ENCODE measurements at places on chromosomes 6 and 20. TPM values are rescaled to one million over a fixed set of nuclear protein-coding genes. Genes with fewer than 3 reads are reported as not detected.

DNA sequence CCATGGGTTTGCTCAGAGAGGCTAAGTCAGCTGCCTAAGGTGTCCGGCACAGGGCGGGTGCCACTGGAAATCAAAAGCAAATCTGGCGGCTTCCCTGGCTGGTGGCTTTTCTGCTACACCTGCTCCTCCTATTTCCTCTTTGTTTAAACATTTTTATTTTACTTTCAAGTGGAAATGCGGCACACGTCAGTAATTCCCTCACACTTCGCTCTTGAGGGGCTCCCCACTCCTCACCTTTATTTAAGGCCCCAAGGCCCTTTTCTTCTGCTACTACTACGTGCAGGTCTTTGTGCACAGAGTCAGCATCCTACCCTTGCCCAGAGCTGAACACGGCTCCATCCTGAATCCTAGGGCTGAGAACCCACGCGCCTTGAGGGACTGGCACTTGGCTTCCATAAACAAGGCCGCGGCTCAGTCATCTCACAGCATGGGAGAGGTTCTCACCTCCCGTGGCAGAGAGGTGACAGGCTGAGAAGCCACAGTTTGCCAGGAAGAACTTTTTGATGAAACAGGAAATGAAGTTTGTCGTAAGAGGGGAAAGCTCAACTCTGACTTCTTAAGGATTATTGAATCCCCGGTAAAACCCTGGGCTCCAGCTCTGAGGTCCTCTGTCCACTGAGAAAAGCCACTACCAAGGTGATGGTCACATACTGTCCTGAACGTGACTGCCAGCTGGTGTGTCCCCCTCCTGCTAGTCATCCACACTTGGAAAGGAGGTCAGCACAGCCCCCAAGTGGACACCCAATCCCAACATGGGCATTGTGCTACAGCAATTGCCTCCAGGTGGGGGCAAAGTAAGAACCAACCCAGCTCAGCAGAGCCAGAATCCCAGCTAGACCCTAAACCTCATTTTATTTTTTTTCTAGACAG is 48.0 kb downstream of the NFATC2 start:
- DNase-seq: no peak

Gene CEP162
- total RNA-seq: 6.2 TPM

- peak; percentile 84 for DNase-seq
Measured at GRCh38 chr6:39347906-39348585, 25.5 kb upstream of the KCNK16 start.

Gene TRIM10
- total RNA-seq: not detected

DNA sequence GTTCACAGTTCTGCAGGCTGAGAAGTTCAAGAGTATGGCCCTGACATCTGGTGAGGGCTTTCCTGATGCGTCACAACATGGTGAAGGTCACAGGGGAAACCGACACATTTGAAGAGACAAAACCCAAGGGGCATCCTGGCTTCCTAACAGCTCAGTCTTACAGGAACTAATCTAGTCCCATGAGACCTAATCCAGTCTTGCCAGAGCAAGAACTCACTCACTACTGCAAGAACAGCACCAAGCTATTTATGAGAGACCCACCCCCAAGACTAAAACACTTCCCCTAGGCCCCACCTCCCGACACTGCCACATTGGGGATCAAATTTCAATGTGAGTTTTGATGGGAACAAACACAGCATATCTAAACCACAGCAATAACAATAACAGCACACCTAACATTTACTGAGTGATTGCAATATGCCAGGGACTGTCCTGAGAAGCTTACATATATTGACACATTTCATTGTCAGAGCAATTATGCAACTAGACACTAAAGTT is 46.6 kb downstream of the TPBG start:
- DNase-seq: no peak

Gene INSM1
- total RNA-seq: not detected

Gene WFDC5
- total RNA-seq: not detected

GRCh38 chr6:170018936-170019817 is 267.8 kb downstream of the ERMARD start:
- DNase-seq: no peak

DNA sequence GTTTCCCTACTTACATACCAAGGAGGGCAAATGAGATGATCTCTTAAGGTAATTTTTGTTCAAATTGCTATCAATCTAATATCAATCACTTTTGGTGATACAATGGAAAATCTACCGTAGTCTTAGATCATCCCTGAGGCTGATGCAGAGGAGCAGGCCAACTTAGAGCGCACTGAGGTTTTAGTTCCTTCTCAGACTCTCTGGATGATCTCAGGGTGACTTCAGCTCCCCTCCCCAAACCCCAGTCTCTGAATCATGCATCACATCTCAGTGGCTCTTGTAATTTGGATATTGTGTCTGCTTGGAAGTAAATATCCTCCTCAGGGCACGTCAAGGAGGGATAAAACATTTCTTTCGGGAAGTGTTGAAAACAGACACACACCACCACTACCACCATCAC is 5.9 kb downstream of the TUBB2B start:
- no peak for DNase-seq

GRCh38 chr6:139230391-139230840 is 61.4 kb downstream of the TXLNB start:
- peak; percentile 43 for DNase-seq

Gene CAGE1
- 0.09 TPM for total RNA-seq

DNA sequence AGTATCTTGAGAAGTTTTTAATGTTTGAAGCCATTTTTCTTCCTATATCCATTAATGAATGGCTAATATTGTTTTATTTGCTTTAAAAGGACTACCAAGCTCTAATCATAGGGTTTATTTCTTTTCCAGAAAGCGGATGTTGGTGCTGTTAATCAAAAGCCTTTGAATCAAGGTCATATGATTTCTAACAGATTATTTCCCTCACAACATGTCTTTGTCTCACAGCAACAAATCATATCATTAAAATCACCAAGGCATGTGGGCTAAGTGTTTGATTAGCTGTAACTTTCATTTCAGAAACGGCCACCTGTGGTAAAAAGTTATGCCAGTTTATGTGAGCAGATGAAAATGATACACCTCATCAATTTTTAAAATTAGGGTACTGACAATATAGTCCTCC is 21.7 kb downstream of the TRAF3IP2 start:
- no peak for DNase-seq

Gene TRDN
- 33.1 TPM for total RNA-seq

- DNase-seq: no peak
Measured at GRCh38 chr6:106316375-106316766, 9.2 kb downstream of the ATG5 start.

DNA sequence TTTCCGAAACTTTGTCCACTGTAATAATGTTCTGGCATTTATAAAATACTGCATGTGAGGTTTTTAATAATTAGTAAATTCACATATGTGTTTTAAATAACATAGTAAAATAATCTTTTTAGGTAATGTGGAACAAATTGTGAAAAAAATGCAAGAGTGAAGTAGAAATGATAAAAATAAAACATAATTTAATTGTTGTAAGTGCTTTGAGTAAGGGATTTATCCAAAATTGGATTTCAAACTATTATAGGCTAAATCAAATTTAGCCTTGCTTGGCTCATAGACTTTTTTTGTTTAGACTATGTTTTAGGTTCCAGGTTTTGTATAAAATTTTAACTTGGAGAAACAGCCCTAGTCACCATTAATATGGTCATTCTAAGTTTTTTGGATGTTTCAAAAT is 1029.5 kb downstream of the PHF3 start:
- DNase-seq: no peak

DNA sequence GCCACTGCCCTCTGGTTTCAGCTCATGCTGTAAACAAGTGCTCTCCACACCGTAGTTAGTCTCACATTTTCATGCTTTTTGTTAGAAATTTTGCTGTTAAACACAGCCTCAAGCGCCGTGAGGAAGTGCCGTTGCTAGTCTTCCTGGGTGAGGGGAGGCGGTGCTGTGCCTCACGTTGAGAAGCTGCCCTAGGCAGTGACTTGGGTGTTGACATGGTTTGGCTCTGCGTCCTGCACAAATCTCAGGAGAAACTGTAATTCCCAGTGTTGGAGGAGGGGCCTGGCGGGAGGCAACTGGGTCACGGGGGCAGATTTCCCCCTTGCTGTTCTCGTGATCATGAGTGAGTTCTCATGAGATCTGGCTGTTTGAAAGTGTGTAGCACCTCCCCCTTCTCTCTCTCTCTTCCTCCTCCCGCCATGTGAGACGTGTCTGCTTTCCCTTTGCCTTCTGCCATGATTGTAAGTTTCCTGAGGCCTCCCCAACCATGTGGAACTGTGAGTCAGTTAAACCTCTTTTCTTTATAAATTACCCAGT is 95.8 kb downstream of the ERMARD start:
- DNase-seq: no peak

GRCh38 chr6:109261811-109262210 is 120.5 kb downstream of the CD164 start:
- no peak for DNase-seq

Gene LY6G6F
- total RNA-seq: not detected

GRCh38 chr20:46018611-46019010 is 9.9 kb downstream of the MMP9 start:
- no peak for DNase-seq

Gene ALDH5A1
- 15.0 TPM for total RNA-seq

- no peak for DNase-seq
Measured at GRCh38 chr20:48679599-48679998, 148.2 kb downstream of the PREX1 start.

GRCh38 chr6:71393471-71393870 is 104.9 kb downstream of the OGFRL1 start:
- no peak for DNase-seq

GRCh38 chr6:89554106-89554505 is 84.4 kb downstream of the LYRM2 start:
- DNase-seq: no peak
